ENCODE measurements at places on chromosomes 4 and X.

- no peak for DNase-seq
Observed at GRCh38 chr4:113888006-113888405, 91.4 kb downstream of the ARSJ start.

- no peak for DNase-seq
Observed at GRCh38 chr4:111736516-111736915, 408.7 kb upstream of the FAM241A start.

- peak; percentile 37 for DNase-seq
Observed at GRCh38 chrX:38805432-38806389, 4.5 kb downstream of the MID1IP1 start.

- DNase-seq: no peak
Observed at GRCh38 chrX:2439613-2440012, 61.2 kb downstream of the DHRSX start.

- DNase-seq: no peak
Observed at GRCh38 chr4:73683033-73683432, 57.3 kb upstream of the CXCL8 start.

DNA sequence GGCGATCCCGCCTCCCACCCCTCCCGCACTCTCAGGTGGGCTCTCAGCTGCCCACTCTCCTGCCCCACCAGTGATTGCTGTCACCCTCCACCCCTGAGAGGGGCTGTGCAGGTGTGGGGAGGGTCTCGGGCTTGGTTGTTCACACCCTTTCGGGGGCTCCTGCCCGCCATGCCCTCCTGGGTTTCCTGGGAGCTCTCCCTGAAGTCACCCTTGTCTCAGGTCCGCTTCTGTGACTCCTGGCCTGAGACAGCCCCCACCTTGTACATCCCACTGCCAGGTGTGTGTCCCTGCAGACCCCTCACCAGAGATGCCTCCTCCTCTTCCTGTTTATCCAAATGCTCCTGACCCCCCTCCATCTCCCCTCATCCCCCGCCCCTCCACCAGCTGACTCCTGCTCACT, 37.8 kb downstream of the ADRA2C start:
- DNase-seq: no peak

DNA sequence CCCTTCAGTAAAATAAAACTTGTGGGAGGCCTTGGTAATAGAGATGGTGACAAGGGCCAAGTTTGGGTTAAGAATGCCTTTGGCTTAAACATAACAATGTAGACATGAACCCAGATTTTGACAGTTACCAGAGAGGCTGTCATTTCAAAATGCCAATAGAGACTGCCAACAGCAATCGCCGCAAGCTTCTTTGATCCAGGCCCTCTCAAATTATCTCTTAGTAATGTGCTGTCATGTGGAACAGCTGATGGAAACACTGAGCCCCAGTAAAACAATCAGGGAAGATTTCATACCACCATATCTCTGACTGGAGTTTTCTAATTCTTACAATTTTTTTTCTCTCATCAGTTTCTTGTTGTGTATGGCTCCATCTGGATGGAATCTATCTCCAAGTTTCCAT, 80.5 kb downstream of the ZNF330 start:
- DNase-seq: no peak

GRCh38 chr4:159271856-159272255, 169.0 kb downstream of the RAPGEF2 start:
- no peak for DNase-seq

GRCh38 chr4:10033191-10033881, 12.0 kb upstream of the SLC2A9 start:
- no peak for DNase-seq

GRCh38 chr4:25863347-25863784, 578 bp upstream of the SEL1L3 start:
- DNase-seq: no peak

GRCh38 chr4:163165217-163166017, 1.3 kb downstream of the NAF1 start:
- no peak for DNase-seq

DNA sequence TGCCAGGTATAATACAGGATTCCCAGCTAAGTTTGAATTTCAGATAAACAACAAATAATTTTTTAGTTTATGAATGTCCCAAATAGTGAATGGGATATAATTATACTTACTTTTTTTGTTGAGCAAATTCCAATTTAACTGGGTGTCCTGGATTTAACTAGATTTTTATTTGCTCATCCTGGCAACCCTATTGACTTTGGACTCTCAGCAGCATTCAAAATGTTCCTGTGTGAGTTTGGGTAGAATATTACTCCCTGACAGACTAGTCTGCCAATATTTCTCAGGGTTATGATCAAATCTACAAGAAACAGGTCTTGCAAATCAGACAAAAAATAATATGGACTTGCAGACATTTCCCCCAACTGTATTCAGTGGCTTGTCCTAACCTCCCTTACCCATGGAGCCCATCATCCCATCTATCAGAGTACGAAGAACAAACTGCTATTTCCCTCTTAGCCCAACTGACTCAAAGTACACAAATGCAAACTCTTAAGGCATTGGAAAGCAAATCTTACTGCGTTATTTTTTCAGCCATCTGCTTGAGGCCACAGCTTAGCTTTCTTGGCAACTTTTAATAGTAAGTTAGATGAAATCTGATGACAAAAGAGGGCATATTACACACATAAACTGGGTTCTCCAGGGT, 20.7 kb downstream of the SETD7 start:
- DNase-seq: no peak

GRCh38 chrX:40035726-40036125, 62.0 kb downstream of the BCOR start:
- DNase-seq: no peak

DNA sequence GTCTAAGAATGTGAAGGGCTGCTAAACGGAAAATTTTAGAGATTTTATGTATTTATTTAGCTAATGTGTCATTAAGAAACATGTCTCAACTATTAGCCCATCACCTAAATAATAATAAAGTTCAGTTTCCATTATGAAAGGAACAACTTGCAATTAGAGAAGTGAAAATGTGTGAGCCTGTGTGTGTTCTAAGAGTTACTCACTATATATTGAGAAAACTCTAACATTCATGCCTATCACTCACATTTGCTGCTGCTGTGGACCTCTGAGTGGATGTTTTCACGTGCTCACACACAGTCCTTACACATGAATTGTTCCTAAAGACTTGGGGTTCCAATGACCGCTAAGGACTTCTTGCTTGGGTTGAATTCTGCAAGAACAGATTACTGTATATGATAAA, 364.0 kb downstream of the TMA16 start:
- no peak for DNase-seq

DNA sequence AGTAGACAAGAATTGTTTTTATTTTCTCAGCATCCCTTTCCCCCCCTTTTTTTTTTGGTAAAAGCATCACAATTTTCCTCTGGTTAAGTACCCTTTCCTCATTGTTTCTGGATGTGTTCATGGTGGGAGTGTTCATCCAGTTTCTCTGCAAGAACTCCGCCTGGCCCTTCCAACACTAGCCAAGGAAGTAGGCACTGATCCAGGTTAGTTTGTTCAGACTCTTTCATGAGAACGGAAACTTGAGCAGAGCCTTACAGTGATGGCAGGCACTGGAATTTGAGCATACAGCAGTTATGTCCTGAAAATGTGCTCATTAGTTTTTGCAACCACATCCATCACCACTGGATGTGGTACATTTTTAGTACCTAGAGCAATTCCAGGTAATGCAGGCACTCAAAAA, 336.1 kb upstream of the BOD1L1 start:
- no peak for DNase-seq

- DNase-seq: no peak
Observed at GRCh38 chr4:141057582-141057981, 75.7 kb downstream of the RNF150 start.

GRCh38 chrX:96763608-96764007, 79.0 kb downstream of the DIAPH2 start:
- DNase-seq: no peak

- no peak for DNase-seq
Observed at GRCh38 chr4:23774909-23775308, 114.9 kb downstream of the PPARGC1A start.

DNA sequence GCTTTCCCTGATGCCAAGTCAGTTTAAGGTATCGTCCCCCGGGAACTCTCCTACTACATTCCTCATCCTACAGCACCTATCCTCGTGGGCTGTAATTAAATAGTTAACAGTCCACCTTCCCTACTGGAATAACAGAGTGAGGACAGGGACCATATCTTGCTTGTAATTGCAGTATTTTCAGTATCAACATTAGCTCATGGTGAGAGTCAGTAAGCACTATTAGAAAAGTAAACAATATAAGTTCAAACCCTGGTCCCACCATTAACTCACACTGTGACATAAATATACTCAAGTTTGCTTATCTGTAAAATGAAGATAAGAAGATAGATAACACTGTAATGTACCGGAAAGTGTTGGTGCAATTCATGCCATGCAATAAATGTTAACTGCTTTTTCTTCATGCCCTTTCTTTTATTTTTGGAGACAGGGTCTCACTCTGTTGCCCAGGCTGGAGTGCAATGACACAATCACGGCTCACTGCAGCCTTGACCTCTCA, 61.3 kb downstream of the SH3RF1 start:
- DNase-seq: no peak

GRCh38 chrX:129540068-129540653, at the start of gene OCRL:
Gene OCRL, plus strand, starts transcription at chrX:129540259. Its CDS starts 181 bp downstream, at chrX:129540440.
- peak; percentile 75 for DNase-seq

DNA sequence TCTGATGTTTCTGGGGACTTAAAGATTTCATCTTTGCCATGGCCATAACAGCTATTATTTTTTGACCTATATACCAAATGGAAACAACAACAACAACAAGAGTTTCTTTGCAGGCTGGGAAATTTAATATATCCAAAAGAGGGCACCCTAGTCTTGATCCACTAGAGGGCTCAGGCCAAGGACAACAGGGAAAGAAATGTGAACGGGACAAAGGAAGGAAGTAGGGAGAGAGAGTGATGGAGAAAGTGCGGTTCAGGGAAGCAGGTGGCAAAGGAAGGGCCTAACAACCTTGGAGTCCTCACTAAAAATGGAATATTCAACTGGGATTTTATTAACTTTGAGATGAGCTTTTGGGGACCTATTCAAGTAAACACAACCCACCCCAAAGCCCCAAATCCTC, 67.8 kb upstream of the SCML1 start:
- DNase-seq: no peak
